Stimulated activated CD4-positive, alpha-beta T cell treated with anti-CD3 and anti-CD28 coated beads, TNF-alpha, amount 100 ng/mL, for 1 hour (primary cell): ENCODE measurements at places on chromosomes 7 and 10.
A peak's percentile ranks its signal among the peaks of the same experiment; 100 is the strongest.

DNA sequence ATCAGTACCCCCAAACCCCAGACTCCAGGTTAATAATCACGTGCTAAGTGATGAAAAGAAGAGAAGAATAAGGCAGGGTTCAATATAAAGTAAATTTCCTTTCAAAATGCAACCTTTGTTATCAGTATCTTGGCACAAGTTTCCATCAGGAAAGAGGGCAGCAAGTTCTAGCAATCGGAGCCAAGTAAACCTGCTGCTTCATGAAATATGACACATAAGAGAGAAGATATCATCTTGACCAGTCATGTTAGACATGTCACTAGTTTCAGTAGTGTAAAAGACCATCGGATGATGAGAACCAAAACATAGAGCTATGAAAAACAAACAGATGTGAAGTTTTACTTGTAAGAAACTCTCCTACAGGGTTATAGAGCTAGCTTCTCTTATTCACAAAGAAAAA lies 44.0 kb downstream of the AASS start:
- no peak for DNase-seq

DNA sequence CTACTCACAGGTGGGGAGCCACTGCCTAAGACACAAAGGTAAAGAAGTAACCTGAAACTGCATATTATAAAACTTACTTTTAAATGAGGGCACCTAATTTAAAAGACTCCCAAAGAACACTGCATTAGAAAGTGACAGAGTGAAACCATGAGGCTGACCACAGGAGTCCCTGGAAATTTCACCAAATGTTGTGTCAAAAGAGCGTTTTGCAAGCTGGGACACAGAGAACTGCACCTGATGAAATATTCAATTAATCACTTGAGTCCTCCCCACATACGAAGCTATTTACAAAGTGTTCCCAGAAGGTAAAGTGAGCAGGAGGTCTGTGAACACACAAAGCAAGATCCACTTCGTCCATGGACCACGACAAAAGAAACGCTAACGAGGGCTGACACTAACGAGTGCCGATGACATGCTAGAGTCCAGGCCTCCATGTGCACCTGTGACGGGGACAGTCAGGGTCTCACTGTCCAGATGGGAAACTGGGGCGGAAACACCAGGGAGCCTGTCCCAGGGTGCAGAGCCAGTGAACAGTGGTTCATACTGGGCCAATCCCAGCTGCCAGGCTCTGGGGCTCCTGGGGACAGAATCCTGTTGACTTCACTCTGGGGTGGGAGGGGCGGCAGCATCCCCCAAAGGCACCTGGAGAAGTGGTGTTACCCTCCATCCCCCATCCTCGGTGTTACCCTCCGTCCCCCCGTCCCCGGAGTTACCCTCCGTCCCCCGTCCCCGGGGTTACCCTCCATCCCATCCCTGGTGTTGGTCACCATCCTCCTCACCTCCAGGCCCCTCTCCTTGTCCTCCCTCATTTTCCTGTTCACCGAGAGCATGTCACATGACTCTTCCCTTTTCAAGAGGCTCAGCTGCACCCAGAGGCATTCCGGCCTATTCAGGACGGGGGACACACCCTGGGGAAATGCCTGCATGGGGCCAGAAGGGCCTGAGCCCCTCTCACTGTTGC lies 63.4 kb downstream of the DIP2C start:
- DNase-seq = no peak

DNA sequence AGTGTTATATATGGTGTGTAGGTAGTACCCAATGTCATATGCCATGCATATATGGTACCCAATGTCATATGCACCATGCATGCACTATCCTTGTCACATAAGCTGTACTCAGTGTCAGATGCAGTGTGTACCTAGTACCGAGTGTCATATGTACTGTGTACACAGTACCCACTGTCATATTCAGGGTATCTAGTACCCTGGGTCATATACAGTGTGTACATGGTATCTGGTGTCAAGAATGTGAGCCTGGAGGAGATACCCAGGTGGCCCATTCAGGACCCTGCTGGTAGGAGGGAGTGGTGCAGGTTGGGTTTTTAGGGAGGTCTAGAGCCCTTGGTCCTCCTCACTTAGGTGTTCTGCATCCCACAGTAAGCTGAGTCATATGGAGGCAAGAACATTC lies 1.8 kb downstream of the ZMYND11 start:
- DNase-seq = peak; percentile 27

DNA sequence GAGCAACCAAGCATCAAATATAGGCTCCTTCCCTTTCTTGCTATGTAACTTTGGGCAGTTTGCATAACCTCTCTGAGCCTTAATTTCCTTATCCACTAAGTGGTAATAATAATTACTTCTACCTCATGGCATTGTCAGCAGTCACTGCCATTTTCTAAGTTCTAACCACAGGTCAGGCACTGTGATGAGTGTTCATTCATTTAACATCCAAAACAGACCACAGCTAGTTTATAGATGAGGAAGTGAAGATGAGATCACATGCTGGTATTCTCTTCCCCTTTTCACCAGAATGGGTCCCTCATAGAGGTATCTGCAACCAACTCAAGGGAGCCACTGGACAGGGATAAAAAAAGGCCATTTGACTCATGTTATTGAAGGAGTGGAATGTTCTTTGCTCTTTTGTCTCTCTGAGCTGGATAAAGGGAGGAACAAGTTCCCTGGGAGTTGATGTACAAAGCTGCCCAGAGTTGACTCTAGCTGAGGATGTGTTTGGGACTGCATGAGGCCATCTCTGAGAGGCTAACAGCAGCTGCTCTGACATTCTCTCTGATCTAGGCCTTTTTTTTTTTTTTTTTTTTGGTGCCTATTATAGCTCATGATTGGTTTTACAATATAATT lies 65.0 kb downstream of the DNAJC12 start:
- DNase-seq = no peak

DNA sequence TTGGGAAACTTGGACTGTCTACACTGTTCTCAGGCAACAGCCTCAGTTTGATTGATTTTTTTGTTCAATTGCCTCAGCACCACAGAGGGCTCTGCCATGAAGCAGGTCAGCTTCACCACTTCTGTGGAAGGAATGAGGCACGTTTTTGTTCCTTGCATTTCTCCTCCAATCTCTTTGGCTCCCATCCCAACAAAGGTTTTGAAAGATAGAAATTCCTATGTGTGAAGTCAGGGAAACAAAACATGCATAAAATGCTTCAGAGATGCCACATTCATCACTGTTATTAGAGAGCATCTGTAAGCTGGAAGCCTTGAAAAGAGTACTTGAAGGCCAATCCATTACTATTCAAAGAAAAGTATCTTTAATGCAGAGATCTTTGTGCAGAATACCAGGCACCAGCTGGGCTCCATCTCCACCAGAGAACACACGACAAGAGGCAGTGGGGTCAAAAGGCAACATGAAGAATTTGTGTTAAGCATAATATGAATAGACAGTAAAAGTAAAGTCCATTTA lies 249.1 kb upstream of the LYZL1 start:
- no peak for DNase-seq

- DNase-seq = no peak
These were observed 345.5 kb downstream of the LRMDA start for GRCh38 chr10:75776738-75777504.

DNA sequence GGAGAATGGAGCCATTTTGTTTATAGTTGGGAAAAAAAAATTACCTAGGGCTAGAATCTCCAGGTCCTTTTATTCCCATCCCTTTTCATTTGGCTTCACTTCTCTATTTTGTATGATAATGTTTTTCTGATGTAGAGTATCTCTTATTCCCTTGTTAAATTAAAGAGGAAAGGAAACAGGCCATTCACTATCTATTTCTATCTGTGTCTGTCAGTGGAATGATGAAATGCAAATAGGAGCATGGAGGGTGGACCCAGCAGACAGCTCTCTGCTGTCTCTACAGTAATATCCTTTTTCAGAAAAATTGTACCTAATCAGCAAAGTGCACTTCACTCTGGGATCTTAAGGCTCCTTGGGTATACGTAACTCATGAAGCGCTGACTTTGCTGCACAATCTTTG lies 136.0 kb downstream of the SRI start:
- no peak for DNase-seq

DNA sequence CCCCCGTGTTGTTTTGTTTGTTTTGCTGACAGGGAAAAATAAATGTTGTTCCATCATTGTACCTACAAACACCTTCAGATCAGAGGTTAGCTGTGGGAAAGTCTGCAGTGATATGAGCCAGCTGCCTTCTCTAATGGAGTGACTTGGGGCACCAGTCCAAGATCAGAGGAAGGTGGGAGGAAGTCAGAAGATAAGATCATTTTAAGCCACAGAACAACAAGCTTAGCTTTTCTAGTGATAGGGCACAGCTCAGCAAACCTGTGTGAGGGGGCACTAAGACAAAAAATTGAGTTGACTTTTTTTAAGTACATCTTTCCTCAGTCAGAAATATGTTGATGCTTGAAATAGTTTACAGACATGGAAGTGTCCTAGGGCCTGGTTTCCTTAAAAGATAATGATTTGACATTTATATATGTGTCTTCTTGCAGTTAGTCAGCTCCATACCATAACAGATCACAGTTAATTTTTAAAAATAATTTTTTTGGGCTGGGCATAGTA lies 240.3 kb upstream of the KAT6B start:
- no peak for DNase-seq

DNA sequence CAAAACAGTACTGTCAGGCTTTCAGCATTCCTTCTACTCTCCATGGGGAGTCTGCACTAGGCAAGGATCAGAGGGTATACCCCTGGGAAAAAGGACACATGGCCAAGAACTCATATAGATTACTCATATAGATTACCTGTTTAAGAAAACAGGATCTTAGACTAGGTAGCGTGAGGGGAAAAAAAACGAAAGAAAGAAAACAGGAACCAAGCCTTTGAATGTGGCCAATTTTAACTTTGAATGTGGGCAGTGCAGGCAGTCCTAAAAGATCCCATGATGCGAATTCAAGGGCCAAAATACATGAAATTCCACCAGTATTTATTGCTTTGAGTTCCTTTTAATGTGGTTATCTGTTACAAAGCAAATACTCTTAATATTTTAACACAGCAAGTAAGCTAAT lies 108.6 kb upstream of the TAC1 start:
- no peak for DNase-seq

DNA sequence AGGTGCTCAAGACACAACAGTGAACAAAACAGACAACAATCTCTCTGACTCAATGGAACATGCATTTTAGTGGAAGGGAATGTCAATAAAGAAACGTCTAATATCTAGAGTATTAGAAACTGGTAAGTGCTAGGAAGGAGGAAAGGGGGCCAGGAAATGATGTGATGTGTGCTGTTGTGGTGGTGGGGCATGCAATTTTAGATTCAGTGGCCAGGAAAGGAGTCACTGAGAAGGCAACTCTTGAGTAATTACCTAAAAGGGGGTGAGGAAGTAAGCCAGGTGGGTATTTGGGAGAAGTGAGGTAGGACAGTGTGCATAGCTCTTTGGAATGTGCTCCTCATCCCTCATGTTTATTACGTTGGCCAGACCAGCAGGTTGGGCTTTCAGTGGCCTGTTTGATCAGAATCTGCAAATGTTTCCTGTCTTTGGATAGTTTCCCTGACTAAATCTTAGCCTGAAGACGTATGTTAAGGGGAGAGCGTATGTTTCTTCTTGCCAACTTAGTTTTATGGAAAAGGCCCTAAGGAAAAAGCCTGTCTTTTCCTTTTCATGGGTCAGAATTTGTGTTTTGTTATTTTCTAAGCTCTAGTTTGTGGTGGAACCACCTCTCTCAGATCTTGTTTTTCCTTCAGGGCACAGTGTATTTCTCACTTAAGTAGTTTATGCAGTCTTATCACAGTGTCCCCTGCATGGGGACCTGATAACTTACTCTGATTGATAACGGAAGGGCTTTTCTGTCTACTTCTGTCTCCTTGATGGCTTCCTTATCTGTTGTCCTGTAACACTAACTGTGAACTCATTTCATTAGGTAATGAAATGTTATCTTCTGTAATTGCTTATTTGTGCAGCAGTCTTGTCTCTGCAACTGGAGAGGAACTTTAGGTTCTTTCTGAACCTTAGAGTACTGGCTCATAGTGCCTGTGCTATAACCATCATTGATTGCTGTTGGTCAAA lies 203.7 kb downstream of the AUTS2 start:
- DNase-seq = no peak

DNA sequence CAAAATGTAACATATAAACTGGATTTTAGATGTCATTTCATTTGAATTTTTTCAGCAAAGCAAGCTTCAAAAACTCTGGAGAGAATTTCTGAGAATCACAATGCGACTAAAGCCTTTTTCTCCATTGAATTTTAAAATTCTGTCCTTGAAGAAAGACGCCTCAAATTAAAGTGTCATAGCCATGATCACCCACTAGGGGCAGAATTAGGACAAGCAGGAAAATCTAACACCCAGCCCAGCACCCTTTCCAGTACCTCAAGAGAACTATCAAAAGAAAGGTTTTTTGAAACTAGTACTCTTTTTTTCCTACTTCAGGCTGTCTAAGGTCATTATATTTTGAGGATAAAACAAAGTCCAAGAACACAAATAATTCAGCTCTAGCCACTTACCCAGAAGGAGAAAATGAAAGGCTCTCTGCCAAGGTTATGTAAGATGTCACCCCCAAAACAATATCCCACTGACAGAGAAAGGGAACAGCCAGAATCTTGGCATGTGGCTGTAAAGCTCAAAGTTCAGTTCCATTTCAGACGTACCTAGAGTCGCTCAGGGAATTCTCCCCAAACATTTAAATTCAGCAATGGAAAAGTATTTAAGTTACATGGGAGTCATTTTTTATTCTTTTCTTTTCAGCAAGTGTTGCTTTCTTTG lies 299.4 kb downstream of the SNX13 start:
- no peak for DNase-seq

DNA sequence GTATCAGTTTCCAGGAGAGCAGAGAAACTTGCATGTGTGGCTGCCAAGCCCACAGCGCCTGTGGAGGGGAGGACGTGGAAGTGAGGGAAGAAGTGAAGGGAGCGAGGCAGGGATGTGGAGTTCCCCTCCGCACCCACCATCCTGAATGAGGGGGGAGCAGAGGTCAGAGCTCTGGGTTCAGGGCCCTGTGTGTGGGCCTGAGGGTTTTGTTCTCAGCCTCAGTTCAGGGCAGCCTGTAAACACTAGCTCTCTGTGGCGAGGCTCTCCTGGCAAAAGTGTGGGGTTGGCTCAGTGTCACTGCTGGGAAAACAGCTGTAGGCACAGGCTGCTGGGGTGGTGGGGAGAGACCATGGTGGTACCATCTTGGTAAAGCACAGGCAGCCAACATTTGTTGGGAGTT lies 108.4 kb downstream of the C10orf105 start:
- DNase-seq = no peak

DNA sequence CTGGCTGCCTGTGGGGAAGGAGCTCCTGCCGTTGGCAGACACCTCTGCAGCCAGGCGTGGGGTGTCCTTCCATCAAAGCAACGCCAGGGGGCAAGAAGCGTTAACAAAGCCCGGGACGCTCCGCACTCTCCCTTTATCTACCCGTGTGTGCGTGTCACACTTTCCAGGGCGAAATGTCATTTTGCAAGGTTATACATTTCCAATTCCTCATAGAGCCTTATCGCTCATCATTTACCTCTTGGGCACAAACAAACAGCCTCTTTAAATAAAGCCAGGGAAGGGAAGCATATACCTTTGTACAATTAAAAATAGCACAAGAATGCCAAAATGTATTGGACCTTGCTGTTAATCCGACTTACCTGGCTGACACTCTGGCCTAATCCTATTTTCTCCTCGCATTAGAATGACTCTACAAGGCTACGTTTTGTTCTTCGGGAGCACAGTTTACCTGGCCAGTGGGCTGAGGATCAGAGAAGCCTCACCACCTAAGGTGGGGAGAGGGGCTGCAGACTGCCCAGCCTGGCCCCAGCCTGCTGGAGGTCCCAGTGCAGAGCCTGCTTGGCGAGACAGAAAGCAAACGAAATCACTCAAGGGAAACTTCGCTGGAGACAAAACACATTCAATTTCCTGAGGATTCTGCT lies 77.6 kb upstream of the EN2 start:
- peak; percentile 13 for DNase-seq

GRCh38 chr7:110007320-110008063 lies 1083.4 kb upstream of the LRRN3 start:
- DNase-seq = no peak
